NCI-H2107 (cell line): ENCODE measurements at places on chromosomes 3 and 15.

- no peak for DNase-seq
These were observed 1165.1 kb downstream of the ROBO2 start for GRCh38 chr3:78204977-78205376.

GRCh38 chr3:59142556-59142955 lies 92.7 kb upstream of the CFAP20DC start:
- DNase-seq = no peak

- no peak for DNase-seq
These were observed 103.5 kb downstream of the IMPG2 start for GRCh38 chr3:101216710-101217465.

DNA sequence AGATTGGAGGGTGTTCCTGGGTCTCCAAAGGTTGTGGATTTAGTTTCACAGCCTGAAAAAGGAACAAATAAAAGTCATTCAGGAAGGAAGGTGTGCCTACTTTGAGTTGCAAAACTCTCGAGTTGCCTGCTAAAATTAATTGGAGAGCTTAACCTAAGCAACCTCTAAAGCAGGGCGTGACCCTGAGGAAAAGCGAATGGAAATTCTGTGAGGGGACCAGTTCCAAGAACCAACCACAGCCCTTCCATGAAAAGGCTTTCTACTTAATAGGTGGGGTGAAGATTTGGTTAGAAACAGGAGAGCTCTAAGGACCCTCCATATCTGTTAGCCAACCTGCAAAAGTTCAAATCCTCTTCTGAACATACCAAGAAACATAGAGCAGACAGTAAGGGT lies 1.5 kb downstream of the CD80 start:
- no peak for DNase-seq

- no peak for DNase-seq
These were observed 298.5 kb upstream of the PPP2R3A start for GRCh38 chr3:135667061-135667460.

DNA sequence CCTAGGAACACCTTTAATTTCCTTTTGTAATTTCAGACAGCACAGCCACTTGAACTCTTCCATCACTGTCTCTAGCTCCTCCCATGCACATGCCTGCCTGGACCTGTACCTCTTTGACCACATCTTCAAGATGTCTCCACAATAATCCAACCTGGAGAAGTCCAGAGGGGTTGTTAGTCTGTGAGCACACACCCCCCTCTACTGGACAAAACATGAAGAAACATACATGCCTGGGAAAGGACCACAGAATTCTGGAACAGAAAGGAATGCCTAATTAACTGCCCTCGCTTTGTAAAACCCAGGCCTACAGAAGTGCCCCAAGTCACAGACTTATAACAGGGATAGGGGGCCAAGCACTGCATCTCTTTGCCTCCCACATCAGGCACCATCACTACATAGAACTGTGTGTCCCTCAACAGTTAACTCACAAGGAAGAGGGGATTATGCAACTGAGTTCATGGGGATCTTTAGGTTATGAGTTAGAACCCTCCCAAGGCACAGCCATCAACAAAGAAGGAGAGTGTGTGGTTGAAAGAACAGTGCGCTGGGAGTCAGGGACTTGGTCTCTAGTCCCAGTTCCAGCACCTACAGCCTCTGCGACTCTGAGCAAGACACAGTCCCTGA lies 61.7 kb downstream of the FMN1 start:
- no peak for DNase-seq

GRCh38 chr3:115164374-115165221 lies 17.5 kb upstream of the ZBTB20 start:
- DNase-seq = no peak

DNA sequence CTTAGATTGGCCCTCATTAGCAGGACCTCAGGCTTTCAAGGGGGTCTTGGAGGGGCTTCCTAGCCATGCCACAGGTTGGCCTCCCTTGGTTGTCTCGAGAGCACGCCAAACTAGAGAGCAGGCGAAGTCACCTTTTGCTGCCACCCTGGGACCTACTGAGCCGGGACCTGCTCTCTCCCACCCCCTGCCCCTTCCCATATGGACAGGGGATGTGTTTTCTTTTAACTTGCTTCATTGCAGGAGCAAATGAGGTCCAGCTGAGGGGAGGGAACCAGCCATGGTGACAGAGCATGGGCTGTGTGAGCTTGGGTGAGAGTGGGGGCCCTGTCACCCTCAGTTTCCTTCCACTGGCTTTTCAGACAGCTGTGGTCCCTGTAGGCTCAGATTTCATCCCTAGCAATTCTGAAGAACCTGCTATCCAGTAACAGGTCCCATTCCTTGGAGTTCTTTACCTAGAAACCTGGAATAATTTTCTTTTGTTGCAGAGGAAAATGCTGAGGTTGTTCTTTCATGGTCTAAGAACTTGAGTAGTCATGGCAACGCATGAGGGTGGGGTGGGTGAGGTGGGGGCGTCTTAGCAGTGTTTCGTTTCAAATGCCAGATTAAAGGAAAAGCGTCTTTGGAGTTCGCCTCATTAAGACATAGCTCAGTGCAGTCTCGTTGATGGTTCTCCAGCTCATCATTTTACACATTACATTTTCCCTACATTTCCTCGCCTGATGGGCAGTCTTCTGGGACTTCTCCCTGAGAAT lies 20.1 kb upstream of the MAGEF1 start:
- DNase-seq = no peak

- no peak for DNase-seq
These were observed 2.3 kb downstream of the INKA1 start for GRCh38 chr3:49805367-49805782.

DNA sequence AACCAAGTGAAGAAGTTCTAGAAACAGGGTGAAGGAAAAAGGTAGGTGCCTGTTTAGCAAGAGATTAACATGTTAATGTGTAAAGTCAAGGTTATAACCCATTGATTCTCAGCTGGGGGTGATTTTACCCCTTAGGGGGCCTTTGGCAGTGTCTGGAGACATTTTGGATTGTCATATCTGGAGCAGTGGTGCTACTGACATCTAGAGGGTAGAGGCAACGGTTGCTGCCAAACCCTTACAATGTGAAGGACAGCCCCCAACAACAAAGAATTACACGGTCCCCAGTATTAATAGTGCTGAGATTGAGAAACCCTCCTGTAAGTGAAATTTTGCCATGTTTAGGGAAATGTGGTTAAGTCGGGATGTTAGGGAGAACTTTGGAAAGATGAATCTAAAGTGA lies 74.7 kb downstream of the CRYBG3 start:
- DNase-seq = no peak

DNA sequence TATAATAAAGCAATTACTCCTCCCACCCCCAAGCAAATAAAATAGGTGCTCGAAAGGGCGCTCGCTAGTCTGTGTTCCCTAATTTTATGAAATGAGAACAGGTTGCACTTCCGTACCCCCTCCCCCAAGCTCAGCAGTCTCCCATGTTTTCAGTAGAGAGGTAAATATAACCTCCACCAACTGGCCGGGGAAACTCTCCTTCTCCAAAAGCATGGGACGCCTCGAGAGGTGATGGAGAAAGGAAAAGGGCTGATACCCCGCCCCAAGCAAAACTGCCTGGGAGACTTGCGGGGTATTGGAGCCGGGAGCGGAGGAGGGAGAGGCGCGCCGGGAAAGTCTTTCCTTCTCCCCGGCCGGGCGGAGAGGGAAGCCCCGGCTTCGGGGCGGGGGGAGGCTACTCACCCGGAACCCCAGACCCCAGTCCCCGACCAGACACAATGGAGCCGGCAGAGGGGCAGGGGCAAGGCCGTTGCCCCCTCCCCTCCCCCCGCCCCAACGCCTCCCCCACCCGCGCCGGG lies 605 bp downstream of the DCUN1D1 start:
- DNase-seq = no peak

DNA sequence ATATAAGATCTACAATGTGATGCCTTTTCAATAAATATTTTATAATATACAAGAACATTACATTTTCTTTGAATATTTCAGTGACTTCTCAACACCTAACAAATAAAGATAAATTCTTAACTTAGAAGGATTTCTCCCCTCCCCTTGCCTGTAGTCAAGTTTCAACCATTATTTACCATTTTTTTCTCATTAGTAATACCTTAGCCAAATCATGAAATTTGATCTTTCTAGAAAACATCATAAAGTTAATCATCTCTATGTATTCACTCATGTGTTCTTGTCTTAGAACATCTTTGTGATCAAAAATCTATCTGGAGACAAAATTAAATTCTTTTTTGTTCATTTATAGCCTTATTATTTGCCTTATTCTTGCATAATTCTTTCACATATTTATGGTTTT lies 1201.8 kb upstream of the EPHA6 start:
- DNase-seq = no peak

GRCh38 chr3:15102256-15102655 lies 3.3 kb upstream of the RBSN start:
- DNase-seq = no peak

GRCh38 chr3:111967068-111967467 lies 11.8 kb upstream of the ABHD10 start:
- no peak for DNase-seq

DNA sequence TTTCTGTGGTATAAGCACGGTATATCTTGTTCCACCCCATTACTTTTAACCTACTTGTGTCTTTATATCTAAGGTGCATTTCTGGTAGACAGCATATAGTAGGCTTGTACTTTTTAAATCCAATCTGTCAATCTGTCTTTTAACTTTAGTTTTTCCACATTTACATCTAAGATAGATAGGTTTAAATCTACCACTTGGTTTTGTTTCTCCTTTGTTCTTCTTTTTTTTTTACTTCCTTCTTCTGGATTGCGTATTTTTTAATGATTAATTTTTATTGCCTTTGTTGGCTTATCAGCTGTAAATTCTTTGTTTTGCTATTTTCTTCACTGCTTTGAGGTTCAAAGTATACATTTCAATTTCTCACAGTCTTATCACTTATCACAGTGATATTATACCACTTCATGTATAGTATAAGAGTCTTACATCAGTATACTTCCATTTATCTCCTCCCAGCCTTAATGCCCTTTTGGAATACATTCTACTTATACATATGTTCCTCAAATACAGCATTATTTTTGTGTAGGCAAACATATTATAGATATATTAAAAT lies 31.0 kb downstream of the IQCB1 start:
- DNase-seq = no peak

- no peak for DNase-seq
These were observed 1.3 kb downstream of the ZNF710 start for GRCh38 chr15:90002428-90002844.

GRCh38 chr15:75869446-75869845 lies 26.2 kb downstream of the UBE2Q2 start:
- no peak for DNase-seq

DNA sequence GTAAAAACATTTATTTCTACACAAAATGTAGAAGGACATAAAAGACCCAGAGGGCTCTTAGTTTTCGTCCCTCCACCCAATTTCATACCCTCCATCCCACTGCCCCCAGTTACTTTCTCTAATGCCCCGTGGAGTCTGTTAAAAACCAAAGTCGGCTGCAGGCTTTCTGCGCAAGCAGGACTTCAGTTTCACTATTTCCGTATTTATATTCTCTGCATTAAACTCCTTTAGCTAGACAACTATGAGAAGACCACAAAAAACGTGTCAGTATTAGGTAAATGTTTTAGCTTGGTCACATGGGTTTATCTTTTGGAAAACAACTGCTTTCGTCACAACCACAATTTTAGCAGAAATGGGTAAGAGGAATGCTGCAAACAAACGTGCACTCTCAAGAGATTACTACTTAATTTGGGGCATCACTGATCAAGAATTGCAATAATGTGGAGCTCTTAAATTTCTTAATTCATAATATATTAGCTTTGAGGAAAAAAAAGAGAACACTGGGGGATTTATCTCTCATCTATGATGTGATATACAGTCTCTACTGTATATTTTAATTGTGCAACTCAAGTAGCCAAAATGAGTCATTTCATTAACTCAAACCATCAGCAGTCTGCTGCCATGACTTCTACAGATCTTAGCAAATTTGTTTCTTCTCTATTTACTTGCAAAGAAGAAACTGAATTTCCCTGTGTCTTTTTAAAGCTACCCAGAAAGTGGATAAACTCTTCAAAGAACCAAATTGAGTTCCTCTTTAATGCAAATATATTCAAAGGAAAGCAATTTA lies 740 bp upstream of the NSMCE3 start:
- no peak for DNase-seq

DNA sequence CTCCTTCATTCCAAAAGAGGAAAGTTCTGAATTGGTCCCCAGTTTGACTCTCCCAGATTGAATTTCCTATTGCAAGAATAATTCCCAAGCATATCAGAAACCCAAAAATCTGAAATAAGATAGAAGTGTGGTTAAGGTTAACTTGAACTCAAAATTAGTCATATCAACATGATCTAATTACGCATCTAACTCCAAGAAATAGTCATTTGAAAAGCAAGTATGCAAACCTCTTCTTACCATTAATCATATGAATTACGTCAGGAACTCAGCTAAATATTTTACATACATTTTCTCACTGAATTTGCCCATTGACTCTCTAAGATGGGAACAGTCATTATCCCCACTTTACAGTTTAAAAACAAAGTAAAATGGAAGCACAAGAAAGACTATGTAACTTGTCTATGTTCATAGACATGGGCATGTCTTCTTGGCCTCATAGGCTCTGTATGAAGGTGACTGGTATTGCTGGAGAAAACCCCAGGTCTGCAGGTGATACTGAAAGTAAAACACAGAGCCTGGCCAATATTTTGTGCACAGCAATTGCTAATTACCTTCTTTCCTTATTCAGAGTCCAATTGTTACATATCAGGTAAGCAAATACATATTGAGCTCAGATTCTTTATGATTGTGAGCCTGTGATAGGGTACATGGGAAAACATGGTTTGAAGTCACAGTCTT lies 139.2 kb downstream of the ATP8B4 start:
- no peak for DNase-seq

DNA sequence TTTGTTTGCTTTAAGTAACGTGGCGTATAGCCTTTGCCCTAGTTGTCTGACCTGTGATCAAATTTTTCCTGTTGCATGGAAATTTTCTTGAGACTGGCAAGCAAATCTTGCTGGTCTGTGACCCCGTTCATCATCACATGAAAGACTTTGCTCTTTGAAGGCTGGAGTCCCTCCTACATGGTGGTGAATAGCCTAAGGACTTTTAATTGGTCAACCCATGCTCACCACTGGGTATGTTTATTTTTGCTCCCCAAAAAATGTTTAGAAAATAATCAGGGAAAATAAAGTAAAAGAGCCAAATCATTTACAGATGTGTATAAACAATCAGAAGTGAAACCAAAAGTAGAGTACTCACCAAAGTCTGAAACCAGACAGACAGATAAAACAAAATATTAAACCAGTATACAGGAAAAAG lies 1075.3 kb upstream of the ALCAM start:
- DNase-seq = no peak

- DNase-seq = no peak
These were observed 139.1 kb upstream of the LRIG1 start for GRCh38 chr3:66639809-66640356.
